ENCODE measurements at places on chromosomes 5 and 9.

GRCh38 chr5:10849278-10849677, 88.2 kb upstream of the DAP start:
- no peak for DNase-seq

DNA sequence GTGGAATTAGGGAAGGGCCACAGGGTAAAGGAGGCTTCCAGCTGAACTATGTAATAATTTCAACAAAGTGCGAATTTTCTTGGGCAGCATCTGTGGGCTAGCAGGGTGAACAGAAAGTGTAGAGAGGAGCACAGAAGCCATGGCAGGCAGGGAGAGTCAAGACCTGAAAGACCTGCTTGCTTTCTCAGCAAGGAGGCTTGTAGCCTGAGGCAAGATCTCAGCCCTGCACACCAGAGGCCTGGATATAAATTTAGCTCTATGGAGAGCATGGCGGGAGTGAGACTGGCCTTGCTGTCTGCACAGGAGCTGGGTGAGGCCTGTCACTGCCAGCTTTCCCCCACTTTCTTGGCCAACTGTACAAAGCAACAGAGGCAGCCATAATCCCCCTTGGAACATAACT, 32.1 kb upstream of the SH3TC2 start:
- DNase-seq, result no peak

DNA sequence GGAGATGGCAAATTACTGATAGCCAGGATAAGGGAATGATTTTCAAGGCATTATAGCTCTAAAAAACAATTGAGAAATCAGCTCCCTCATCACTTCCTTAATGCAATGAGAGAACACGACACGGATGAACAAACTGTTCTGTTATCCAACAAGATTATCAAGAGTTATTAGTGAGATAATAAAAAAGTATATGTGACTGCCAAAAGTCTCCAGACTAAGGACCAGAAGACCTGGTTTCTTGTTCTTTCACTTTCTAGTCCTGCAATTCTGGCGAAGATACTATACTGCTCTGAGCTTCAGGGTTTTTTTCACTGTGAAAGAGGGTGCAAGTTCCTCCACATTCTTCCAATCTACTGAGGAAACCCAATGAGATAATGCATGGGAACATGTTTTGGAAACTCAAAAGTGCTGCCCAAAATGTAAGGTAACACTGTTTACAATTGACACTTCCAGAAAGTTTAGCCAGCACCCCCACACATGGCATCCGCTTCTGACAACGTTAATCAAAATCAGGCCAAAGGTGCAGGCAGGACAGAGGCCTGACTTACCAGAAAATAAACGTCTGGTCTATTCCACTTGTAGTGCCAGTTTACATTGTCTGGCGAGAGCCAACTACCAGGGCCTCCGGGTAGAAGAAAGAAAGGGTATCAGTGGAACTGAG, 254.2 kb downstream of the DOCK8 start:
- peak; percentile 34 for DNase-seq

- no peak for DNase-seq
Measured at GRCh38 chr5:154341620-154342019, 104.2 kb upstream of the SAP30L start.

GRCh38 chr5:55714339-55714738, 2.2 kb upstream of the SLC38A9 start:
- DNase-seq, result no peak

DNA sequence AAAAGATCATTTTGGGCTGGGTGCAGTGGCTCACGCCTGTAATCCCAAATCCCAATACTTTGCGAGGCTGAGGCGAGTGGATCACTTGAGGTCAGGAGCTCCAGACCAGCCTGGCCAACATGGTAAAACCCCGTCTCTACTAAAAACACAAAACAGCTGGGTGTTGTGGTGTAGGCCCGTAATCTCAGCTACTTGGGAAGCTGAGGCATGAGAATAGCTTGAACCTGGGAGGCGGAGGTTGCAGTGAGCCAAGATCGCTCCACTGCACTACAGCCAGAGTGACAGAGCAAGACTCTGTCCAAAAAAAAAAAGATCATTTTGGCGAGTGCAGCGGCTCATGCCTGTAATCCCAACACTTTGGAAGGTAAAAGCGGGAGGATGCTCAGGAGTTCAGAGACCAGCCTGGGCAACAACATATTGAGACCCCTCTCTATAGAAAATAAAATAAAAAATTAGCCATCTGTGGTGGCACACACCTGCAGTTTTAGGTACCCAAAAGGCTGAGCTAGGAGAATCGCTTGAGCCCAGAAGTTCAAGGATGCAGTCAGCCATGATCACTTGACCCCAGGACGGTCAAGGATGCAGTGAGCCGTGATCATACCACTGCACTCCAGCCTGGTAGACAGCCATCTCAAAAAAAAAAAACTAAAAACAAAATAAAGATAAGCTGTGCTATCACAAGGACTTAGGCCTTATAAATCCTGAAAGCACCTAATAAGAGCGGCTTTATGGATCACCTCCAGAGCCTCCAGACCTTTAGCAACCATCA, 16.2 kb downstream of the PPP2CA start:
- no peak for DNase-seq

DNA sequence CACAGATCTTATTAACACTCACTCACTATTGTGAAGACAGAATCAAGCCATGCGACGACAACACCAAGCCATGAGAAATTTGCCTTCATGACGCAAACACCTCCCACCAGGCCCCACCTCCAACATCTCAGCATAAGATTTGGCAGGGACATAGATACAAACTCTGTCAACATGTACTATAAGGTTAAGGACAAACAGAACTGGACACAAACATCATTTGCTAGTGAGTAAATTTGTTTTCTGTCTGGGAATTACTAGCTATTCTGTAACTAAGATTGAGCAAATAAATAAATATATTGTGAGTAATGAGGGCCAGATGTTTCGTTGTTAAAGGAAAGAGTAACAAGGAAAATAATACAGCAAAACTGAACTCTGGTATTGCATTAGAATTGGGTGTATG, 15.7 kb upstream of the KCNN2 start:
- no peak for DNase-seq

- DNase-seq, result no peak
Measured at GRCh38 chr9:131593091-131593820, 47.9 kb downstream of the PRRT1B start.

DNA sequence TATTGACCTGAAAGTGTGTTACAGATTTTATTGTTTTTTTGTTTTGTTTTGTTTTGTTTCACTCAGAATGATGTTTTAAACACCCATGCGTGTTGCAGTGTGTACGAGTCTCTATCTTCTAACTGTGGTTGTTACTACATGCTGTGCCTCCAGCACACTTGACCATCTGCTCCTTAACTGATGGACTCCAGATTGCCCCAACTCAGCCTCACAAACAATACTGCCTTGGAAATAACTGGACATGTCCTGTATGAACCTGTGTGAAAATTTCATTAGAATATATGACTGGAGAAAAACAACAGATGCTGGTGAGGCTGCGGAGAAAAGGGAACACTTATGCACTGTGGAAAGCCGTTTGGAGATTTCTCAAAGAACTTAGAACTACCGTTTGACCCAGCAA, 68.7 kb upstream of the HAND1 start:
- no peak for DNase-seq

- DNase-seq, result no peak
Measured at GRCh38 chr5:82534986-82535385, 256.8 kb upstream of the RPS23 start.

GRCh38 chr5:5813441-5813840, 391.0 kb downstream of the ICE1 start:
- DNase-seq, result no peak

DNA sequence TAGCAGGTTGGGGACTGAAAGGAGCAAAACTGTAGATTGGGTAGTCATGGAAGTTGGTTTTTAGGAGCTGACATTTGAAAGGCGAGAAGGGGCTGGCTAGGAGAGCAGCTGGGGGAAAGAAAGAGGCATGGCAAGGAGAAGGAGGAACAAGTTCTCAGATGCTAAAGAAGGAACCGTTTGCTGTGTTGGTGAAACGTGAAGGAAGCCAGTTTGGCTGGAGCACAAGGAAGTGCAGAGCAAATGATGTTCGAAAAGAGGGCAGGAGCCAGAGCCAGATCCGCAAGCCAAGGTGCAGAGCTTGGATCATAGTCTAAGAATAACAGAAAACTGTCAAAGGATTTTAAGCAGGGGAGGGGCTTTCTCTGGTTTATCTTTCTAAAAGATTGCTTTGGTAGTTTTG, 276.6 kb downstream of the ASTN2 start:
- DNase-seq, result no peak

GRCh38 chr5:151007430-151008209, 12.8 kb upstream of the GPX3 start:
- no peak for DNase-seq

DNA sequence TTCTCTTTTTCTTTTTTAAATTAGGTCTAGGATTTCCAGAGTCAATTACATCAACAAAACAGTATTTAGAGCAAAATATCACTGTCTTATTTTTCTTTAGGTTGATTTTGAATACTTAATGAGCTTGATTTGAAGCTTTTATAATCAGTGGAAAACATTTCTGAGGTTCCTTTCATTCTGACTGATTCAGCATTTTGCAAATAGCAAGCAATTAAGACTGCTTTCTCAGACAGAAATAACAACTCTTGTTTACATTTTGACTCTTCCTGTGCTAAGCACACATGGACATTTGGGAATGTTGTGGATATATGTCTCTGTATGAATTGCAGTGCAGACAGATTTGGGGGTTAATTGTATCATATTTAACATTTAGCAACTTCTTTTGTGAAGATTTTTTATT, 22.2 kb upstream of the MCCC2 start:
- DNase-seq, result no peak

DNA sequence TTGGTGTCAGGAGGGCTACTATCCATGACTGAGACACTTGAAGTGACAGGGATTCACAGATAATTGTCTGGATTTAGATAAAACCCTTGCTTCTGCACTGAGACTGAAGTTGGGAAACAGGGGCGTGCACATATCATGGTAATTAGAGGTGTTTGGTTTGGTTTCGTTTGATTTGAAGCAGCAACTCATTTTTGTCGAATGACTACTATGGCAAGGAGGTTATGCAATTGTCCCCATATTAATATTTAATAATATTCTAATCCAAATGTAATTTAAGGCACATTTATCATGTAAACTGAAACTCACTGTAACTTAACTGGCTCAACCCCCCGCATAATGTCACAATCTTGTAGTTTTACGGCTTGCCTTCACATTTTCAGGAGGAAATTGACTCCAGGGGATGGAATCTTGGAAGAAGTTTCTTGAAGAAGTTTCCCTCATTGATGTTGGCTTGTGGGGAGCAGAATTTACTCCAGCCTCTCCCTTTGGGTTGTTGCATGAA, 12.5 kb downstream of the ZNF366 start:
- no peak for DNase-seq

- peak; percentile 75 for DNase-seq
Measured at GRCh38 chr5:368183-369084, 46.9 kb downstream of the AHRR start.

DNA sequence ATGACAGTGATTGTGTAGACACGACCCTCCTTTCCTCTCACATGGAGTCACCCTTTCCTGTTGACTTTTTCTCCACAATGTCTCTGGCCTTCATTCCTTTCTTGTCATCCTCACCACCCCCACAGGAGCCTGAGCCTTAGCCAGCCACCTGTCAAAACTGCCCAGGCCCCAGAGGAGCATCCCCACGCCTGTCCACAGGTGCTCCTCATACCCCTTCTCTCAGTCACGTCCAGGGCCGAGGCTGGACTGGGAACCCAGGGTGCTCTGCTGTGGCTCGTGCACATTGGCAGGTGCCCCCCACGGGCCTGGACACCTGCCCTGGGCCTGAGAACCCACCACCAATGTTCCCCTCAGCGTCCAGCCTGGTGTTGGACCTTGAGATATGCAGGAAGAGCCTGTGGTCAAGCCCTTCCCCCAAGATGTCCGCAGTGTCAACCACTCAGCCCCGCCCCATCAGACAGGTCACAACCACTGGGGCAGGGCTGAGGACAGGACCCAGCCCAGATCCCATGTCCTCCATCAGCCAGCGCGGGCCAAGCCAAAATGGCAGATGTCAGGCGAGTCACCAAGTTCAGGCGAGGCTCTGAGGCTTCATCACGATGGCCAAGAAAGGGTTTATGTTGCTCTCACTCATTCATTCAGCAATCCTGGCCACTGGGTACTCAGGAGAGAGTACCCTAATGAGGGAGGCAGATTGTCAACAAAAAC, 65.8 kb upstream of the STXBP1 start:
- no peak for DNase-seq

GRCh38 chr9:12956261-12956660, 181.4 kb downstream of the LURAP1L start:
- DNase-seq, result no peak

DNA sequence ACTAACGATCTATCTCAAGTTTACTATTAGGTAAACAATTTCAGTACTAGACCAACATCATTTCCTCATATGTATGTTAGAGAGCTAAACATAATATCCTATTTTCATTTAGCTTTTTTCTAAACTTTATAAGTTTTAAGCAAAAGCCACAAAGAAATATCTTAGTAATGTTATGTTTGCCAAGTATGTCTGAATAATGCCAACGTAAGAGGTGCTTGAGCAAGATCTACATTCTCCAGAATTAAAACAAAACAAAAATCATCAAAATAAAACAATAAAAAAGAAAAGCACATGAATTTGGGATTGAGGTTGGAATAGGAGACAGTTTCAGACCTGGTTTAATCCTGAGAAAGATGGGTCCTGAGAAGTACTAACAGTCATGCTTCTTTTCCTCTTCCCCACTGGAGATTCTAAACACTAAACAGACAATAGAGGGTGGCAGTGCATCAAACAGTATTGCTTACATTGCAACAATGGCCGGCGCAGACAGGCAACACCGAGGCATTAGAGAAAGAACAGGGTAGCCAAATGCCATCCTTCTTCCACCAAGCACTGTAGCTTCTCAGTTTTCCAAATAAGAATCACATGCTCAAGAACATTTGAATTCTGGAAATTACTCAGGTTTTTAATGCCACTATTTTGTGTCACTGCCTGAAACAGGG, 33.6 kb downstream of the CSNK1A1 start:
- no peak for DNase-seq

- DNase-seq, result no peak
Measured at GRCh38 chr9:70438341-70438928, 24.0 kb upstream of the KLF9 start.

- no peak for DNase-seq
Measured at GRCh38 chr9:84609779-84610178, 59.8 kb upstream of the NTRK2 start.

GRCh38 chr9:72349911-72350310, 15.1 kb downstream of the ZFAND5 start:
- DNase-seq, result no peak

- no peak for DNase-seq
Measured at GRCh38 chr5:126119887-126120442, 303.2 kb upstream of the GRAMD2B start.

DNA sequence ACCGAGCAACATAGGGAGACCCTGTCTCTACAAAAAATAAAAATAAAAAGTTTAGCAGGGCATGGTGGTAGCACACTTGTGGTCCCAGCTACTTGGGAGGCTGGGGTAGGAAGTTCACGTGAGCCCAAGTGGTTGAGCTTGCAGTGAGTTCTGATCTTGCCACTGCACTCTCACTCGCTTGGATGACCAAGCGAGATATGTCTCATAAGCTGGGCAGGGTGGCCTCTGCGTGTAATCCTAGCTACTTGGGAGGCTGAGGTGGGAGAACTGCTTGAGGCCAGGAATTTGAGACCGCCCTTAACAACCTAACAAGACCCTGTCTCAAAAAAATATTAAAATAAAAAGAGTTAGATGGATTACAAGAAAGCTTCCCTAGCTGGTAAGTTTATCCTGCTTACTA, 32.5 kb downstream of the RASA1 start:
- no peak for DNase-seq
